Iris pigment epithelial cell (primary cell): ENCODE measurements at places on chromosomes 1 and 21.

- no peak for DNase-seq
Measured at GRCh38 chr21:45087022-45087823, 12.8 kb downstream of the ADARB1 start.

DNA sequence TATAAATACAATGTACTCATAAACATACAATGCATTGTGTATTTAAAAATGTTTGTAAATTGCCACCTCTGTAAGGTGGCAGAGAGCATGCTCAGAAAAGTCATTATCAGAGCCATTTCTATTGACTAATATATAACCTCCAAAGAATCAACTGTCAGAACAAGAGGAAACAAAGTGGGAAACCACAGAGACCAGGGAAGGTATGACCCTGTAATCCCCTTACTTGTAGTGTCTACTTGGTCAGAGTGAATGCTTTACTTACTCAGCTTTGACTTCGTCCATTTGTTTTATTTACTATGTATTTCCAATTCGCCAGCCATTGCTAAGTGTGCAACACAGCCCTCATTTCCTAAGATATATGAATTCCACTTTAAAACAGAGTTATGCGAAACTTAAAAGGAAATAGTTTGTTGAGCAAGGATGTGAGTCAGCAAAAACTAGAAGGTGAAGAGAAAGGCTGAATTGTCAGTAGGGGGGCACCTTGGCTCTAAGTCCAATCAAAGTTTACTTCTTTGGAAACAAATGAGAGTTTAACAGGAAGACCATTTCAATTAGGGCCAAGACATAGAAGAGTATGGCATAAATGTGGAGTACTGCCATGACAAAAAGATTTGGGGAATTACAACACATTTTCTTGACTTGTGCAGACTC is 671.7 kb upstream of the PTBP2 start:
- DNase-seq = peak; percentile 12

- no peak for DNase-seq
Measured at GRCh38 chr1:59687081-59687480, 127.7 kb upstream of the HOOK1 start.

DNA sequence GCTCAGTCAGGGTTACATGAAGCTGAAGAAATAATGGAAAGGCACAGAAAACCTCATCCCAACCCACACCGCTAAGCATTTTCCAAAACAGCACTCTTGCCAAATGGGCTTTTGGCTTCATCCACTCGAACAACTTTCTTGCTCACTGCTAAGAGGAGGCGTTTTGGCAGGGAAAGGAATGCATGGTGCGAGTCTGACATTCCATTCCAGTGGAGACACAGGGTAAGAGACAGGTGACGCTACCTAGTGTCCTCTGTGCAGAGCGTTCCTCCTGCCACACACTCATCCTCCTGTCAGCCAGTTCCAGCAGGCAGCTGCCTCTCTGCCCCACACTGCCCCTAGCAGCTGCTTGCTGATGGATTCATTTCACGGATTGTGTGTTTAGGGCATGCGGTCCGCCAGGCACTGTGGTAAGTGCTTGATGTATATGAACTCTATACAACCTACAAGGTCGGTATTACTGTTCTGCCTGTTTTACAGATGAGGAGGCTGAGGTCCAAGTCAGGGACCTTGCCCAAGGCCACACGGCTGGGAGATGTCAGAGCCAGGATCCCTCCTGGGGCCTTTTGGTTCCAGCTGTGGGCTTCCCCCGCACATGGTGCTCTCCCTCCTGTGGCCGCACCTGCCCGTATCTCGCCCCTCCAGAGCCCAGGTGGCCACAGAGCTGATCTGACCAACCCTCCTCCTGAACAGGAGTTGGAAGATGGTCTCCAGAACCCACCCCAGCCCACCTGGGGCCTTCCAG is 25.7 kb upstream of the BACE2 start:
- peak; percentile 33 for DNase-seq

- no peak for DNase-seq
Measured at GRCh38 chr21:15804247-15805005, 74.6 kb downstream of the USP25 start.

- DNase-seq = no peak
Measured at GRCh38 chr1:29753771-29754572, 517.6 kb downstream of the PTPRU start.
